Stimulated activated CD8-positive, alpha-beta memory T cell treated with anti-CD3 and anti-CD28 coated beads, Interleukin-4, amount 100 ng/mL, for 4 hours (primary cell): ENCODE measurements at places on chromosomes 1 and 21.

DNA sequence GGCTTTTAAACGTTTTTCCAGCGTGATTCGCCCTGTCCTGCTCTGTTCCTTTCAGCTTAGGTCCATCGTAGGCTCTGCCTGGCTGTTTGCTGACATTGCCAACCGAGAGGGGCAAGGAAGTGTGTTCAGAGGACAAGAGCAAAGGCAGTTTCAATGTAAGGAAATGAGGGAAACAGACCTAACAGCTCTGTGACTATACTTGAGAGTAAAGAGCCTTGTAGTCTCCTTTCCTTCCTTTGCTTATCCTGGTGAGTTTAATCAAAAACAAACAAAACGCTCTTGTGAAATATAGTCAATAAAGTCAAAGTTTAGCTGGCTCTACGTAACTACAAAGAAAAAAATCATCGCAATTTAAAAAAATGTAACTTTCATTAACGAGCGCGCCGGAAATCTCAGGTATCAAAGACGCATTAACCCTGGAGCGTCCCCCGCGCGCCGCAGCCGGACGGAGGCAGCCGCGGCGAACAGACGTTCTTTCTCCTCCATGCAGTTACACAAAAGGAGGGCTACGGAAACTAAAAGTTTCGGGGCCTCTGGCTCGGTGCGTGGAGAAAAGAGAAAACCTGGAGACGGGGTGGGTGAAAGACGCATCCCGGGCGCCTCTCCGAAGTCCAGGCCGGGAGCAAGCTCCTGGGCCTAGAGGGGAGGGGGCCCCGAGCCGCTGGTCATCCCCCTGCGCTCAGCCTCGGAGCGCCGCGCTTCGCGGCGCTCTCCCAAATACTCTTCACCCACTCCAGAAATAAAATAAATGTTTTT, 617 bp upstream of the ADGRL2 start:
- no peak for DNase-seq

- no peak for DNase-seq
Measured at GRCh38 chr1:19664453-19665185, at the start of gene HTR6. Gene HTR6, plus strand, starts transcription at chr1:19664875. Its CDS starts 879 bp downstream, at chr1:19665754.

DNA sequence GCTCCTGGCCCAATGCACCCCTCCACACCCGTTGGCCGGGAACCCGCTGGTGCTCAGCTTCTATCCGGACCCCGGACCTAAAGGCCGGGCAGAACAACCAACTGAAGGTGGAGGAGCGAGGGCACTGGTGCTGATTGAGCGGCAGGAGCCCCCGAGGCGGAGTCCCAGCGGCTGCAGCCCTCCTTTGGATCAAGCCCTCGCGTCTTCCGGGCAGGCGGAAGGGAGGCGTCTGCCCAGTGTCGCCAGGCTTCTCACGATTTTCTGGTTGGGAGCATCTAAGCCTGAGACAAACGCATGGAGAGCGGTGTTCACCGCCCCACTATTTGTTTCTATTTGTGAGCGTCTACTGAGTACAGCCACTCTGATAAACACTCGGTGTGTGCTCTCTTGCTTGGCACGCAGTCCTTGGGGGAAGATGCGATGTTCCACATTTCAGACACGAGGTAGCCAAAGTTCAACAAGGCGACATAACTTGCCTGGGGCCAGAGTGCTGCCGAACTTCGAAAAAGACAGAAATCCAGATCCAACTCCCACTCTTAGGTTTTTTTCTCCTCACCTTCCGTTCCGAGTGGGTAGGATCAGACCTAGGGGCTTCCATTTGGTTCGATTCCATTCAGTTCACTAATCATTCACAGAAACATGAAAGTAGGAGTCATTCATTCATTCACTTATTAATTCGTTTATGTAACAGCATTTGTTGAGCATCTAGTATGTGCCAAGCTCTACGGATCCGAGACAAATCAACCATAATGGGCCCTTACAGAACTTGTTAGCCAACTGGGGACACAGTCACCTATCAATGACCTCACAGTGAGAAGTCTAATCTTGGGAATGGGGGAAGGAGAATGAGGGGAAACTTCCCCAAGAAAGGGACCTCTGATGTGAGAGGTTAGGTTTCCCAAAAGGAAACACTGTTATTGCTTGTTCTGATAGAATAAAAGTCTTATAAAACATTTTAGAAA, 4.9 kb upstream of the DMRTA2 start:
- no peak for DNase-seq

DNA sequence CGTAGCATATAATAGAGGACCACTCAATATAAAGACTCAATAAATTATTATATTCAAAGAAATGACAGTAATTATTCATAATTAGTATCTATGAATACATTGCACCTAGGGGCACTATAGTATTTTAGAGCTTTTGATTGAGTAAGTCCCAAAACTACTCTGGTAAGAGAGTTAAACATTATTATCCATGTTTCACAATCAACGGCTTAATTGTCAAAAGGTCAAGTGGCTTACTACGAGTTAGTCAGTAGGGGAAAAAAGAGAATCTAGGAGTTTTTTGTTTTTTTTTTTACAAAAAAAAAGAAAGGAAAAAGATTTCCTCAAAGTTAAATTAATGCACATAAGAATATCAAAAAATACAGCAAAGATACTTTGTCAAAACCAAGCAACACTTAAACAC, 20.4 kb upstream of the LAMC1 start:
- no peak for DNase-seq

GRCh38 chr1:24657781-24658180, 14.7 kb downstream of the SRRM1 start:
- DNase-seq = no peak

GRCh38 chr1:93728480-93729131, 47.0 kb upstream of the BCAR3 start:
- DNase-seq = no peak

GRCh38 chr21:35593000-35593502, 467.3 kb downstream of the SETD4 start:
- no peak for DNase-seq

DNA sequence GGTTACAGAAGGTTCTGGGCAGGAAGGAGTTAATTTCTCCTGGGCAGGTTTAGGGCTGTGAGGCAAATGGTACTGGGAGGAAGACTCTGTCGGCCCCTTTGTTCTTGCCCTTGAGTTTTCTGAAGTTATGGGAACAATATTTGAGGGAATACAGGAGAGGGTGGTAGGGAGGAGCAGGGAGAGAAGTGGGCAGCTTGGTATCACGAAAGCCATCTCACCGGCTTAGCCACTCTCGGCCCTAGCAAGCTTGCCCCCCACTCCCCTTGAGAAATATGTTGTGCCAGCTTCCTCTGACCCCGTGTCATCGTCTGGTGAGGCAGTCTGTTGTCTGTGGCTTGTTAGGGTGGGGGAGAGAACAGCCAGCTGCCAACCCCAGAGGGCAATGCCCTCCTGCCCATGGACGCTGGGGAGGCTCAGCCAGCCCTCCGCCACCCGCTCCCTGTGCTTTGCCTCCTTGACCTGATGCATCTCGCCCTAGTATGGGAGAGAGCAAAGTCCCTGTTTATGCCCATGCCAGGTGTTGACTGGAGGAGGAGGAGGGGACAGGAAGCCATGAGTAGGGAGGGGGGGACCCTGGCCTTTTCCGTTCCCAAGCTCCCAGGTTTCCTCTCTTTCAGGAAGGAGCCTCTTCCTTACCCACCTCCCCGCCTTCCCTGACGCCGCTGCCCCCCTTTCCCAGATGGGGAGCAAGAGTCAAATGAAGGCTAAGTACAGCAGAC, 1.2 kb downstream of the EFNA1 start:
- no peak for DNase-seq

- DNase-seq = no peak
Measured at GRCh38 chr21:36113647-36114428, 21.0 kb upstream of the CBR3 start.

DNA sequence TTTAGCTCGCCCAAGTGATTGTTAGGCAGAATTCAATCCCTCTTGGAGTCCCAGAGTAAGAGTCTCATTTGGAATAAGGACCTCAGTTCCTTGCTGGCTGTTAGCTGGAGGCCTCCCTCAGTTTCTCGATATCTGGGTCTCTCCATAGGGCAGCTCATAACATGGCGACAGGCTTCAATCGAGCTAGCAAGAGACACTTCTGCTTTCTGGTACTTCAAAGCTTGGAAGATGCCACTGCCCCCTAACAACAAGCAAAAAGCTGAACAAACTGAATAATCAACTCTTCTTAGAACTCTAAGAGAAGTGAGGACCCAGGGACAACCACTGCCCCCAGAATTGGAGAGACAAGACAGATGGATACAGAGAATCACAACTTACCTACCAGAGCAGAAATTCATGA, 86.2 kb downstream of the TEX35 start:
- no peak for DNase-seq

DNA sequence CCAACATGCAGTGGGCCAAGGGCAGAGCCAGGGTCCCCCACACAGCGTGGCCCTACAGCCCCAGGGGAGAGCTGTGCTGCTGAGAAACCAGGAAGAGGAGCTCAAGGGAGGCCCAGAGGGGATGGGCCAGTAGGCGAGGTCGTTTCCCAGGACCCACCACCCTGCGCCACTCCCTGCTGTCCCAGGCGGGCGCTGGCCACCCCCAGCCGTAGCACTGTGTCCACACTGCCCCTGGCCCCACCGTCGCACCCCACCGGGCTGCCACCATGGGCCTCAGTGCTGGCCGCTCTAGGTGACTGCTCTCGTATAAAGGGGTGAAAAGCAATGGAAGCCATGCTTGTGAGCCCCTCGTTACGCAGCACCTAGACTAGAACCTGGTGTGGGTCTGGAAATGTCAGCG, 22.4 kb downstream of the NADK start:
- no peak for DNase-seq

GRCh38 chr21:36141513-36141925, 6.6 kb downstream of the CBR3 start:
- DNase-seq = peak; percentile 73

DNA sequence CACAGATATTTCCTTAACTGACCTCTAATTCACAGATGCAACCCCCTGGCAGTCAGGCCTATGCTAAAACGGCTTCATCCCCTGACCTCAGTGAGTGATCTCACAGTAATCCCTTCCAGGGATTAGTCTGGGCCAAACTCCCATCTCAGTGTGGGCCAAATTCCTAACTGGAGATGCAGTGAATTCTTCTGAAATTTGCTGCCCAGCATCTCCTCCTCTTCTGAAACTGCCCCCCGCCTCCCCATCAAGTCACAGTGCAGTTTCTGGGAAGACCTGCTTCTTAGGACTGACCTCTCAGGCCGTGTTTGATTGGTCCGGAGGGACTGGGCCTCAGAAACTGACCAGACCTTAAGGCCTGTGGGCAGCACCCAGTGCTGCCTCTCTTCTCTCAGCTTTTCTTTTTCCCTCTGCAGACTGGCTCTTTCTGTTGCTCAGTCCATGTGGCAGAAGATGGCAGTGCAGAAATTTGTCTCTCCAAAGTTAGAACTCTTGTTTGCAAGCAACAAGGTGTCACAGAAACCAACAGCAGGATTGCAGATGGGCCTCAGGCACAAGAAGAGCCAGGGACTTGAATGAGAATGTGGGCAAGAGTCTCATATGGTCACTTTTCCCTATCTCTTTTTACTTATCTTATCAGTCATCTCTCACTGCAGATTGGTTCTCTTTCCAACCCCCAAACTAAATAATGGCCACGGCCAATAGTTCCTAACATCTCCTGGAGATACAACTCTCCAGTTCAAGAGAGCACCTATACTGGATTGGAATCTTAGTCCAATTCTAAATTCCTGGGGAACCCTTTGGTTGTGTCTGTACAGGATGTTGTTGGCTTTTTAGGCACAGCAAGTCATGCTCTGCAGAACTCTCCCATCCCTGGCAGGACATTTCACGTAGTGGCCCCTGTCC, 95.5 kb upstream of the RALGPS2 start:
- no peak for DNase-seq

GRCh38 chr1:240467895-240468294, 144.1 kb downstream of the GREM2 start:
- no peak for DNase-seq
